ENCODE measurements at places on chromosomes 3 and 15.

DNA sequence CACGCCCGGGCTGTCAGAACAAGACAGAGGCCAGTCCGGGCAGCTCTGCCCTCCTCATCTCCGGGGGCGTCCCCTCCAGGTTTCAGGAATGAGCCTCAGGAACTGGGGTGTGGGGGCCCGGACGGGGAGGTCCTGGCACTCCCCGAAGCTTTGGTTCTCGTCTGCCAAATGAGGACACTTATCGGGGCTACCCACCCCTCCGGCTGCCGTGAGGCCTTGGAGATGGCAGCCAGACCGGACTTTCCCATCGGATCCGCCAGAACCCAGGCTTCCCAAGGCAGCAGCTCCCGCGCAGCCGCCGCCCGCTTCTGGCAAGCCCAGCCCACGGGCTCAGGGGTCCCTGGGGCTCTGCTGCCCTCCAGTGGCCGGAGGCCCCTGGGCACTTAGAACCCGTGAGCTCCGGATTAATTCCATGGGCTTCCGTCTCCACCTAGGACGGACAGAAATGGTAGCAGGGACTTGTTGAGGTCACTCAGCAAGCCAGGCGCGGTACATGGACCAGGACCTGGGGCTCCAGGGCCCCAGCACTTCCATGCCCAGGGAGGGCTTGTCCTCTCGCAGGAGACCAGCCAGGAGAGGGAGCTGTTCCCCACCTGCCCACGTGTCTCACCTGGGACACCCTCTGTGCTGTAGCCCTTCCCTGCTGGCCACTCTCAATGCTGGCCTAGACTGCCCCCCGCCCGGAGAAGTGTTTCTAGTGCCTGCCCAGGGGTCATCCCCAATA, 89.4 kb downstream of the LINGO1 start:
- DNase-seq: peak; percentile 53

DNA sequence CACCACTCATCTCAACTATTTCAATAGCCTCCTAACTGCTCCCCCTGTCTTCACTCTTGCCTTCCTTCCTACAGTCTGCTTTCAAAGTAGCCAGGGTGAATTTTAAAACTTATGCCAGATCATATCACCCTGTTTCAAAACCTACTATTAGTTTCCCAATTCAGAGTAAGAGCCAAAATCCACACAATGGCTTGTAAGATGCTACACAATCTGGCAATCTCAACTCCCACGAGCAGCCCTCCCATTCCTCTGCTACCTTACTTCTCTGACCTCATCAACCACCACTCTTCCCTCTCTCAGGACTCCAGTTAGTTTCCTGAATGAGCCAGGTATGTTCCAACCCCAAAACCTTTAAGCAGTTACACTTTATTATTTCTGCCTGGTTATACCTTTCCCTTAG, 62.5 kb downstream of the VPS13C start:
- no peak for DNase-seq

GRCh38 chr3:169613053-169613803, 50.3 kb downstream of the MECOM start:
- DNase-seq: no peak

GRCh38 chr3:126845920-126846715, 136.8 kb upstream of the PLXNA1 start:
- no peak for DNase-seq

GRCh38 chr15:63881431-63881830, 47.7 kb upstream of the HERC1 start:
- no peak for DNase-seq

DNA sequence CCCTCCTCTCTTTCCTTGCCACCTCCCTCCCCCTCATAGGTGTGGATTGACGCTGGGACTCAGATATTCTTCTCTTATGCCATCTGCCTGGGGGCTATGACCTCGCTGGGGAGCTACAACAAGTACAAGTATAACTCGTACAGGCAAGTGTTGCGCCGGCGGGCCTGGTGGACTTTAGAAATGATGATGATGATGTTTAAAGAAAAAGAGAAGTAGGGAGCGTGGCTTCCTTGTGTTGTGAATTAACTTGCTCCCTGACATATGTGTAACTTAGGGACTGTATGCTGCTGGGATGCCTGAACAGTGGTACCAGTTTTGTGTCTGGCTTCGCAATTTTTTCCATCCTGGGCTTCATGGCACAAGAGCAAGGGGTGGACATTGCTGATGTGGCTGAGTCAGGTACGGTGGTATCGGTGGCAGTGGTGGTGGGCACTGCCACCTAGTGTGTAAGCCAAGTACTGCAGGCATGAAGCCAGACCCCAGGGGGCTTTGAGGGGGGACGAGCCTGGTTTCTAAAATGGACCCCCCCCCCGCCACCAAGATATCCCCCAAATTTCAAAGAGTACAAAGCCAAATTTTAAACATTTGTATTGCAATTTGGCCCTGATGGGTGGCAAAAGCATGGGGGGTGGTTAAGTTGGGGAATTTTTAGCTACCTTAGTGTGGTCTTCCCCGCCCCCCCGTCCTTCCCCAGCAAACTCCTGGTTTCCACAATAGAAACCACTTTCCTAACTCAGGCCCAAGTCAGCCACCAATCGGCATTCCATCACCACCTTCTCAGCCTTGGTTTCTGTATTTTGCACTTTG, 65.6 kb downstream of the SLC6A6 start:
- no peak for DNase-seq

- no peak for DNase-seq
These were observed 767.7 kb upstream of the LMCD1 start for GRCh38 chr3:7733933-7734332.

DNA sequence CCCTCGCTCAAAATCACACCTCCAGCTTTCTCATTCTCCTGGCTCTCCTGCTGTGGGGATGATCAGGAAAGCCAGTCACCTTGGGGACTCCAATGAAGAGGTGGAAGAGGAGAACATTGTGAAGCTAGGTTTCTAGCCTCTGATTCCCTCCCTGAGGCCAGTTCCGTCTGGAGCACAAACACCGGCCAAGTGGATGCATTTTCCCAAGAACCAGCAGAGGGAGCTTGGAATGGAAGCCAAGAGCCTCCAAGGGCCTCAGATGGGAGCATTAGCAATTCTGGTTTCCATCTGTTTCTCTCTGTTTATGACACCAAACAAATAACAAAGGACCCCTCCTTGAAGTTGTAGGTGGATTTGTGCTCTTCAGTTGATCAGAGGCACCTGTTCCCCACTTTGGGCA, 40.6 kb upstream of the NMNAT3 start:
- no peak for DNase-seq
